Fibroblast of skin of left biceps (primary cell): ENCODE measurements at places on chromosomes 2 and 18.
A peak's percentile ranks its signal among the peaks of the same experiment; 100 is the strongest.

- no peak for DNase-seq
Measured at GRCh38 chr2:223978451-223978850, 21.2 kb downstream of the MRPL44 start.

DNA sequence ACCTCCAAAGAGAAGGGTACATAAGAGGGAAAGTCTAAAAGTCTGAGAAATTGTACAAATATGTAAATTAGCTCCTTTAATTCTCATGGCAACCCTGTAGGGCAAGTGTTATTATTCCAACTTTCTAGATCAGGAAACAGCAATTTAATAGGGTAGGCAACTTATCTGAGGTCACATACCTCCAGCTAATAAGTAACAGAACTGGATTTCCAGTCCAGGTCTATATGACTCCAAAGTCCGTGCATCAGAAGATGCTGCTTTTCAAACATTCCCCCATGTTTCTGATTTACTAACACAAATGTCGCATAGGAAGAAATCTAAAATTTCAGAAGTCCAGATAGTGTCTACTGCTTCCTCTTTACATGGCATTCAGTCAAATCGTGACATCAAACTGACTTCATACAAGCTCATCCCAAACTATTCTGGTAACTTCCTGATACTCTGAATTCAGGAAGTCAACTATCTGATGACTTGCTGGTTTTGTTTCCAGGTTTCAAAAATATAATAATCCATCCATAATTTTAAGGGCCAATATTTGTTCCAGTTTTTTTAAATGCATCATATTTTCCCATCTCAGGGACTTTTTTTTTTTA is 419.3 kb upstream of the ACVR2A start:
- no peak for DNase-seq

DNA sequence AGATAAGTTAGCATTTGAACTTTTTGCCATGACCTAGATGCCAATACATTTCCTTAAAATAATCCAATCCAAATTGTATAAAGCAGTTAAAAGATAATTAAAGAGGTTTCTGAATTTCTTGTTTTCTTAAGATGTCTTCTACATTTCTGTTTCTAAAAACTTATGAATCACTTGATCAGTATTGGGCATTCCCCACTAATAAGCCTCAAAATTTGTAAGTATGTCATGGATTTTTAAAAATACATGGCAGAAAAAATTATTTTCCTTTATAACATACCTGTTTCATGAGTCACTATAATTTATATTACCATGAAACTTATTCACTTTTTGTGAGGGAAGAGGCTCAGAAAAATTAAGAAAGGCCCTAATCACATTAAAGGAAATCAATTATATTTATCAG is 90.3 kb upstream of the TFPI start:
- DNase-seq = no peak

DNA sequence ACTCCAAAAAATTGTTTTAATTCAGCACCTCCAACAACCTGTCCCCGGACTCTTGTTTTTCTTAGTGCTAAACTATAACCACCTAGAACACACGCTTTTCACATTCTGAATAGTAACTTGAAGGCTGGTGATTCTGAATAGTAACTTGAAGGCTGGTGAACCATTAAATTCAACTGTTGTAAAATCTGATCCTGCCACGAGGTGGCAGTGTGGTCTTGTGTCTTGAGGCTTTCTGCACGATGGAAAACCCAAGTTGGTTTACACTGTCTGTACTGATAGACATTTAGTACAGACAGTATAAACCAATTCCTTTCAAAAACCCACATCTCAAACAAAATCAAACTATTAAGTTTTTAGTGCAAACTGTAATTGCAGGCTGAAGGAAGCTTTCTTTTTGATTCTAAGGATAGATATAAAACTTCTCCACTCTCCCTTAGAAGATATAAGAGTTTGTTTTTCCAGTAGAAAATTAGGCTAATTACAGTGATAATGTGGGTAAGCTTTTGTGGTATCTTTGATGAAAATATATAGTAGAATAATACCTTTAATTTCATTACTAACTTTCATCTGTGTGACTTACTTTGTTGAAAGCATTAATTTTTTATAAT is 57.6 kb downstream of the VAPA start:
- DNase-seq = peak; percentile 46
